ENCODE measurements at places on chromosomes 11 and 22.

DNA sequence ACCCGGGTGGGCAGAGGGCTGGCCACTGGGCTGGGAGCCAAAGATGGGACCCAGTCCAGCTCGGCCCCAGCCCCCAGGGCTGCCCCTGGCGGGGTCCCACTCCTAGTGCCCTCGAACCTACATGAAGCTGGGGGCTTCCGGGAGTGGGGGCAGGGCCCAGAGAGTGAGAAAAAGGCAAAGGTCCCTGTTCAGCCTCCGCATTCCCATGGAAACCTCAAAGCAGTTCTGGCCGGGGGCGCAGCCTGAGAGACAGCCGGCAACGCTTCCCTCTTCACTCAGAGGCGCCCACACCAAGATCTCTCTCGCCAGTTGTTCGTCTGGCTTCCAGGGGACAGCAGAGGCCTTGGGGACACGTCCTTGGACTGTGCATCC lies 22.4 kb upstream of the ARHGAP8 start:
- no peak for DNase-seq

- no peak for DNase-seq
Measured at GRCh38 chr11:10201343-10201742, 92.7 kb downstream of the SBF2 start.

DNA sequence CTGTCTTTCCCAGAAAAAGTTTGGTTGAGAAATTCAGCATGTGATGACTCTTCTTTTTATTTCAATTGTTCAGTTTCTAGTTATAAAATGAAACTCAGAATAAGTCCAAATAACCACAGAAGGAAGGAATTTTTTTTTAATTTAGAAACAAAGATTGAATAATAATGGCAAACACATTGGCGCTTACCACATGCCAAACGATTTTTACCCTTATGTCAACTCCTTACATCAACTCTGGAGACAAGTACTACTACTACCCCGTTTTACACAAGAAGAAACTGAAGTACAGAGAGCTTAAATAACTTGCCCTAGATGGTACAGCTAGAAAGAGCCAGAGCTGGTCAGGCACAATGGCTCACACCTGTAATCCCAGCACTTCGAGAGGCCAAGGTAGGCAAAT lies 52.4 kb downstream of the AHNAK start:
- DNase-seq: no peak

- no peak for DNase-seq
Measured at GRCh38 chr11:27384227-27384626, 21.2 kb upstream of the CCDC34 start.

DNA sequence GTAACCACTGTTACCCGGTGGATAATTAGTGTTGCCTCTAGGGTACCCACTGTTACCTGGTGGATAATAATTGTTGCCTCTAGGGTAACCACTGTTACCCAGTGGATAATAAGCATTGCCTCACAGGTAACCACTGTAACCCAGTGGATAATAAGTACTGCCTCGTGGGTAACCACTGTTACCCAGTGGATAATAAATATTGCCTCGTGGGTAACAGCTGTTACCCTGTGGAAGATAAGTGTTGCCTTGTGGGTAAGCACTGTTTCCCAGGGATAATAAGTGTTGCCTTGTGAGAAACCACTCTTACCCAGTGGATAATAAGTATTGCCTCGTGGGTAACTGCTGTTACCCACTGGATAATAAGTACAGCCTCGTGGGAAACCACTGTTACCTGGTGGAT lies 9.3 kb upstream of the NXPE4 start:
- no peak for DNase-seq

All from fibroblast of villous mesenchyme (primary cell).